ENCODE measurements at places on chromosomes 3 and 15.

- no peak for DNase-seq
These were observed 38.9 kb downstream of the TOPAZ1 start for GRCh38 chr3:44280631-44281030.

- no peak for DNase-seq
These were observed 41.9 kb downstream of the MEIS2 start for GRCh38 chr15:37058316-37058985.

- no peak for DNase-seq
These were observed 50.9 kb downstream of the CCR3 start for GRCh38 chr3:46293035-46293724.

- DNase-seq, result no peak
These were observed 60.7 kb downstream of the UBE2E2 start for GRCh38 chr3:23263796-23264195.

- DNase-seq, result no peak
These were observed 17.3 kb upstream of the SNTN start for GRCh38 chr3:63635186-63635585.
